Substantia nigra (tissue), 51 donors: ENCODE measurements at places on chromosomes 11 and 22.

- no peak for DNase-seq
Measured at GRCh38 chr22:42069801-42070516, 653 bp downstream of the NAGA start.

- DNase-seq = no peak
Measured at GRCh38 chr11:57339328-57339727, 1.2 kb downstream of the P2RX3 start.

DNA sequence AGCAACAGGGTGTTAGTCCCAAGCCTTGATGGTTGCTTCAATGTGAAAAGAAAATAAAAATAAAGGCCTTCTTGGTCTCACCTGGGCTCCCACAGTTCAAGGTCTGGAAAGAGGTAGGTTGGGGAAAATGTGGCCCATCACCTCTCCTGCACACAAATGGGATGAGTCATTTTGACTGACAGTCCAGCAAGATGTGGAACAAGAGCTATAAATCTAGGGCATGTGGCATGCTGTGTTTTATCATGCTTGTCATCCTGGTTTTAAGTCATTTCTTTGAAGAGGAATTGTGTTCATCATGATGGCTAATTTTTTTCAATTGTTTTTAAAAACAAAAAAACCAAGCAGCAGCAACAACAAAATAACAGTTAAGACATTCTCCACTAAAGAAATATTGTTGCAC lies 503.7 kb downstream of the NTM start:
- DNase-seq = no peak

DNA sequence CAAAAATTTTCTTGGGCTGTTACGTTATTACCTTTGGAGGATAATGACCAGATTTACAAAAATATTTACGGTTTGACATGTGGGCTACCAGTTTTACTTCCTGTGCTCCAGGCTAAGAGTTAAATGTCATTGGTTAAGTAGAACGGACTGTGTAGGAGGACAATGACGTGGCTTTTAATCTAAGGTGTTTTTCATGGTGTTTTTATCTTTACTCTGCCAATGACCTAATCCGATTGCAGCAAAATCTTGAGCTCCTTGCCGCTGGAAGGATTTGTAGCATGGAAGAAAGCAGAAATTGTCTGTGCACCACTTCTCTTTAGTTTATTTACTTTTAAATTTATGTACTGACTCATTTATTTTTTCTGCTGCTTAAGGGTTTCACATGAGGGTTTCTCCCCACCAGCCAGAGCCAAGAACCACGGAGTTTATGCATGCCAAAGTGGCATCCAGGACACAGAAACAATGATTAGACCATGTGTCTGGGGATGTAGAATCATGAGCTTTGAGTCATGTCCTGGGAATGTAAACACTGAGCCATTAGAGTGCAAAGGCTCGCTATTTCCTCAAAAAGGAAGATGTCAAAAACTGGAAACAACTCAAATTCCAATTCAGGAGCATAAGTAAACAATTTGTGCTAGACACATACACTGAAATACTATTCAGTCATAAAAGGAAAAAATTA lies 1.9 kb upstream of the CARD16 start:
- no peak for DNase-seq

- DNase-seq = no peak
Measured at GRCh38 chr11:72543849-72544542, 109.7 kb upstream of the CLPB start.

GRCh38 chr22:30253205-30253852 lies 6.8 kb upstream of the LIF start:
- peak; percentile 30 for DNase-seq

- DNase-seq = no peak
Measured at GRCh38 chr22:27638329-27639233, 163.0 kb downstream of the MN1 start.

GRCh38 chr11:75482931-75483469 lies 42.7 kb downstream of the GDPD5 start:
- DNase-seq = no peak

DNA sequence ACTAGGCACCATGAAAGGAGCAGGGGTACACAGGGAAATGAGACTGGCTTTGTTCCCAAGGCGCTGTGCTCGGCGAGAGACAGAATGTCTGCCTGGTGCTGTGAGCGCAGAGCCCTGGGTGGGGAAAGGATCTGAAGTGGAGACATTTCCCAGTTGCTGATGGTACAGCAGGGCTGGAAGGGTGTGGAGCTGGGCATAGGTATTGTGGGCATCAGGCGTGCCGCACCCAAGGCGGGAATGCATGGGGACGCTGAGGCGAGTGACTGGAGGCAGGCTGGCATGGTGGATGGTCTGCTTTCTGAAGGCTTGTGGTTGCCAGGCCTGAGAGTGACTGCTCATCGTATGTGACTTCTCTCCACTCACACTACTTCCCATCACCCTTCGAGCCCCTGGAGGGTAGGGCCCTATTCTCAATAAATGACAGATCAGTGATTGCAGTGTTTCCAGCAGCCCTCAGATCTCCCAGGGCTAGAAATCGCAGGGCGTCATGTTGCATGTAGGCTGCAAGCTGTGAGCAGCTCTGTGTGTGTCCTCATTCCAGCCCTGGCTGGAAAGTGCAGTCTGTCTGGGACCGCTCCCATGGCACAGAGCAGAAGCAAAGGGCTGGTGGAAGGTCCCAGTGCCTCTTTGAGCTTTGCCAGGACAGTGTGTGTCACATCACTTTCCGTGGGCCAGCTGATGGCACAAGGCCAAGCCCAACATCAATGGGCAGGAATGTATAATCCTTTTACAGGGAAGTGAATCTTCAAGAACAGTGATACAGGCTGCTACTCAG lies 67.7 kb downstream of the TBC1D22A start:
- DNase-seq = no peak

DNA sequence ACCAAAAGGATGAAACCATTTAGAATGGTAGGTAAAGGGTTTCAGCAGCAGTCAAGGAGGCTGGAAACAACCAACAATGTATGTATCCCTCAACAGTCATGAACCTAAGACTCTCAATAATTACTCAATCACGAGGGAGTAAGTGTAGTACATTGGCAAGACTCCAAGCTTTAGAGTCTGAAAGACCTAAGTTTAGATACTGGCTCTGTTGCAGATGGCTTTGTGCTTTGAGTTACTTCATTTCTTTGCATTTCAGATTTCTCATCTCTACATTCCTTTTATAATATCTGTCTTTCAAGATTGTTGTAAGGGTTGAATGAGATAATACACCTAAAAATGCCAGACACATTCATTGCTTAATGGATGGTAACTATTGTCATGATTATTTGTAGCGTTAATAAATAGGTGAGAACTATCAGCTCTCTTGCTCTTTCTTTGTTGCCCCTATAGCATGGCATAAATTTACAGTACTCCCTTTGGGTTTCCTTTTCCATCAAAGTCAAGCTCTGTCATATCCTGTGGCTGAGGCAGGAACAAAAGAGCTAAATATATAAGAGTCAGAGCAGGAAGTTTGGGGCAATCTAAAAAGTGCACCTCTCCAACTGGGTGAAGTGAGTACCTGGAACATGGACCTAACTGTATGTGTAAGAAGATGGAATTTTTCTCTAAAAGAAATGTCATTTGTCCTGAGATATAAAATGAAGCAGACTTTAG lies 228.2 kb upstream of the ZC3H12C start:
- no peak for DNase-seq

DNA sequence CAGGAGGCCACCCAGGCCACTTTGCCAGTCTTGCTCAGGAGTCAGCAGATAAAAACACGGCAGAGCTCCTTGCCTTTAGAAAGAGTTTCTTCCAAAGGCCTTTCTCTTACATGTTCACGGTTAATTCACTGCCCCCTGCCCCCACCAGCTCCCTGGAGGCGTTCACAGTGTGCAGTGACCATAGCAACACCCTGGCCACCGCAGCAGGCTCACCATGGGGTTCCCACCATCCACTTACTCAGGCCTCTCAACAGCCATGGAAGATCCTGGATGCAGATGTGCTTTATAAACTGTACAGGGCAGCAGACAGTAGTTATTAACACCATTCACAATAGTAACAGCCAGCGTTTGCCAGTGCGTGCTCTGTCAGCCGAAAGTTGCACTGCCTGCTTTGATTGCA lies 10.6 kb upstream of the MYO7A start:
- no peak for DNase-seq

- DNase-seq = no peak
Measured at GRCh38 chr11:120065176-120065575, 72.7 kb downstream of the TRIM29 start.

DNA sequence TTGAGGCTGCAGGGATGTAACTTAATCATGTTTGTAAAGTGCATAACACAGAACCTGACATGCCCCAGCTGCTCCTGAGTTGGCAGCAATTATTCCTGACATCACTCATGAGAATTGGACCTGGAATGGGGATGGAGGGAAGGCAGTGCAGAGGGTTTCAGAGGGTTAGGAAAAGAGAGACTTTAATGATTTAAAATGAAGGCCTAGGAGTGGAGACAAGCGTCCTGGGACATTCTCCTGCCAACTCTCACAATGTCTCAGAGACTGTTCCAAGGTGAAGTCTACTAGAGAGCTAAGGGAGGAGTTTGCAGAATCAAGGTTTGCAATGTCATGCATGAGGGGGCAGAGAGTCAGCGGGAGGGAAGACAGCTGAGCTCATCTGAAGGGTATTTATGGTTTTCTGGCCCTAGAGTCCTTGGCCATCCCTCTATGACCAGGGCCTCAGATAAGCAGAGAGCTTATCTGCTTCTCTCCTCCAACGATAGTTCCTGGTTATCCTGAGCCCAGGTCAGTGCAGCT lies 36.9 kb downstream of the GGTLC2 start:
- DNase-seq = no peak

GRCh38 chr11:89566972-89567371 lies 75.8 kb upstream of the NOX4 start:
- no peak for DNase-seq

- DNase-seq = no peak
Measured at GRCh38 chr11:69599502-69599901, 41.5 kb upstream of the CCND1 start.

DNA sequence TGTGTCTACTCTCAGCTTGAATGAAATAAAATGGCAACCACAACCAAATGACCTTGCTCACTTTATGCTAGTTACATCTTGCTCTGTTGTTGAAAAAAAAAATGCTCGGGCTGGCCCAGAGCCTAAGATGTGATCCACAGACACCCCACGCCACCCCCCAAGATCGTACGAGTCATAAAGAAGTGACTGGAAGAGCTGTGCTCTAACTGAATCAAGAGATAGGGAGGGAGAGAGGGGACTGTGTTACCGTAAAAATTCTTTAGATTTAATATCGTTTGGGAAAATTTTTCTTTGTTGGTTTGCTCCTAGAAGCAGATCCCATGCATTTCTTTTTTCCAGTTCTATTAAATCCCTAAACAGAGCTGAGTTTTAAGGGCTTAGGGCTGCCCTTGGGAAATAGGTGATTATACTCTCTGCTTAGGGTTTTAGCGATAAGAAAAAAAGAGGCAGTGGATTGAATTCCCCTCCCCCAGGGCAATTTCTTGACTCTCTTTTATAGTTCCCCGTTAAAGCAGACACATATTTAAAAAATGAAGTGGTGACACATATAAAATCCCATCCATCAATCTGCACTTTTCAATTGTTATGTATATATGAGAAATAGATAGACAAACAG lies 14.5 kb downstream of the MAML2 start:
- DNase-seq = no peak

- DNase-seq = no peak
Measured at GRCh38 chr11:32280339-32280738, 155.0 kb downstream of the WT1 start.

DNA sequence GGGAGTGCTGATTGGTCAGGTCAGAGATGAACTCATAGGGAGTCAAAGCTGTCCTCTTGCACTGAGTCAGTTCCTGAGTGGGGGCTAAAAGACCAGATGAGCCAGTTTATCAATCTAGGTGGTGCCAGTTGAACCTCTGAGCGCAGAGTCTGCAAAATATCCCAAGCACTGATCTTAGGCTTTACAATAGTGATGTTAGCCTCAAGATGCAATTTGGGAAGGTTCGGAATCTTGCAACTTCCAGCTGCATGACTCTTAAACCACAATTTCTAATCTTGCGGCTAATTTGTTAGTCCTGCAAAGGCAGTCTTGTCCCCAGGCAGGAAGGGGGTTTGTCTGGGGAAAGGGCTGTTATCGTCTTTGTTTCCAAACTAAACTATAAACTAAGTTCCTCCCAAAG lies 92.3 kb upstream of the PARVA start:
- no peak for DNase-seq

GRCh38 chr22:29344137-29344536 lies 28.6 kb upstream of the RASL10A start:
- DNase-seq = no peak

DNA sequence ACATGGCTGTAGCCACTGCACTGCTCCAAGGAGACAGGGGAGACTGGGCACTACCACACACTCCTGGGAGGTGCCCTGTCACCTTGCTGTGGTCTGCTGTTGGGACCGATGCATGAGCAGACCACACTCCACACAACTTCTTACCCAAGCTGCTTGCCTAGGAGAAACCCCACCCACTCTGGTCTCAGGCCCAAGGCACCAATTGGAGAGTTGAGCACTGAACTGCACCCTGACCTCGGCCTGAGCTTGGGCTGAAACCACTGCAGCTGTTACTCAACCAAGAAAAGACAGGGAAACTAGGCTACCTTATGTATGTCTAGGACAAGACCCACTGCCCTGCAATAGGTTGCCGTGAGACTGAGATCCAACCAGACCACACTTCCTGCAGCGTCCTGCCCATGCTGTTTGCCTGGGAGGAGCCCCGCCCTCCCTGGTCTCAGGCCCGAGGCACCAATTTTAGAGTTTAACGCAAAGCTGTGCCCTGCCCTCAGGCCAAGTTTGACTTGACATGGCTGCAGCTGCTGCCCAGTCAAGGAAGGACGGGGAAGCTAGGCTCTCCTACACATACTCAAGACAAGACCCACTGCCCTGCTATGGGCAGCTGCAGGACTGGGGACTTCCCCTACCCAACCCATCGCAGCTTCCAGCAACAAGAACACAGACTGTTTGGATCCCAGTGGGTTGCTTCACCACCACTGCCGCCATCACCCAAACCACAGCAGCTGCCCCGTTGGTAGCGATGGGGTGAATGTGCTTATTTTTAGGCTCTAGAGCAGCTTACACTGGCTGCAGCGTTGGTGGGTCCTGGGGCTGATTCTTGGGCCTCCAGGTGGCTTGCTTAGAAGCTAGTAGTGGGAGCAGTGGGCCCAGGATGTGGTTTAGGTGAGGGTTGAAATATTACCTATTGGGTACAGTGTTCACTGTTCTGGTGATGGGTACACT lies 66.8 kb downstream of the BRD1 start:
- no peak for DNase-seq

- peak; percentile 46 for DNase-seq
Measured at GRCh38 chr22:22348127-22348814, 103.7 kb downstream of the VPREB1 start.

DNA sequence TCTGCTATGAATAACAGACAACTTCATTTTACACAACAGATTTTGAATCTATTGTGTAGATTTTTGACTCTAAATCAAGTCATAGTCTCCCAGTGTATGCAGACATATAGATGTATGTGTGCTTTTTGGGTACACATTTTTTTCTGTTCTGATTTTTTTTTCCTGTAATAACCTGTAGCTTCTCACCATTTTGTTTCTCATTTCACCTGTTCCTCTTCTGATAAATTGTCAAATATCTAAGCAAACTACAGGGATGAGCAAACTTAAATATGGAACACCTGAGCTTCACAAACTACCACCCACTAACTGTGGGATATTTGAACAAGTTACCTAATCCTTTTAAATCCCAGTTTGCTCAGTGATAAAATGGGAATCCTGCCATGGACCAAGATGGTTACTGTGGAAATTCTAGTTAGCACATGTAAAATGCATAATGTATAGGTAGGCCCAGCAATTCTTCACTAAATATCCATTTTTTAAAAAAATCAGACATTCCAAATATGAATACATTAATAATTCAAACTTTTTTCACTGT lies 15.7 kb downstream of the LGR4 start:
- DNase-seq = no peak

GRCh38 chr11:64546600-64546999 lies 44.4 kb upstream of the SLC22A12 start:
- DNase-seq = no peak
